Activated CD4-positive, alpha-beta memory T cell treated with anti-CD3 and anti-CD28 coated beads, Interleukin-2, amount 10 ng/mL, durations not matched to agents 7 days and 5 days (primary cell): ENCODE measurements at places on chromosomes 3 and 15. TPM values are rescaled to one million over a fixed set of nuclear protein-coding genes. Genes with fewer than 3 reads are reported as not detected.

- DNase-seq = no peak
These were observed 541.6 kb upstream of the ALCAM start for GRCh38 chr3:104825116-104825515.

The FOXB1 gene
- total RNA-seq = 3.7 TPM

- DNase-seq = no peak
These were observed 300.1 kb upstream of the PROK2 start for GRCh38 chr3:72085036-72085435.

The DUOXA2 gene
- not detected for total RNA-seq

DNA sequence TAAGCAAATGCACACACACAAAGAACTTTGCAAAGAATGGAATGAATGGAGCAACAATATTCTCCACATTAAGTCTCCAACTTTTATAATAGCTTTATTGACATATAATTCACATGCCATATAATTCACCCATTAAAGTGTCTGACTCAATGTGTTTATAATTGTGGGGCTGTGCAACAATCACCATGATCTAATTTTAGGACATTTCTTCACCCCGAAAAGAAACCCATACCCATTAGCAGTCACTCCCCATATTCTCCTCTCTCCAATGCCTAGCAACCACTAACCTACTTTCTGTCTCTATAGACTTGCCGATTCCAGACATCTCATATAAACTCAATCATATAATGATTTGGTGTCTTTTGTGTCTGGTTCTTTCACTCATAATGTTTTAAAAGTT lies 22.6 kb downstream of the VGLL4 start:
- no peak for DNase-seq

DNA sequence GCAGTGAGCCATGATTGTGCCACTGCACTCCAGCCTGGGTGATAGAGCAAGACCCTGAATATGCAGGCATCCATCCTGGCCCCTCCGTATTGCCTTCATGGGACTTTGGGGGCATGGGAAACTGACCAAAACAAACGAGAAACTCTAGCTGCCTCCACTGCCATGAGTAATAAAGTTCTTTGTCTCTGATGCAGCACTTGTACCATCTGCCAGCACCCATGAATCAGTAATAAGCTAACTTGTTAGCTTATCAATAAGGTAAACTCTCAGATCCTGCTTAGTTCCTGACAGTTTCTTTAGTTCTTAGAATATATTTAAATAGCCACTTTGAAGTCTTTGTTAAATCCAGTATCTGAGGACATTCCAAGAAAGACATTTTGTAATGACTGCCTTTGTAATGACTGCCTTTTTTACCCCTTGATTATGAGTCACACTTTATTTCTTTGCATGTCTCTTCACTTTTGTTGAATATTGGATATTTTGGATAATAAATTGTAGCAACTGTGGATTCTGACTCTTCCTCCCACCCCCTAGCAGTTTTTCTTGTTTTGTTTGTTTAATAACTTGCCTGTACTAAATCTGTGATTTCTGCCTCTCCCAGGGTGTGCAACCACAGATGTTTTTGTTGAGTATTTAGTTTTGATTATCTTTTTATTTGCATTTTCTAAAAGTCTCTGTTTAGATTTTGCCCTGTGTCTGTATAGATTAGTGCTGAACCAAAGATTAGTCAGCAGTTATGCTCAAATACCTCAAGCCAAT lies 136.9 kb downstream of the HCN4 start:
- DNase-seq = no peak

DNA sequence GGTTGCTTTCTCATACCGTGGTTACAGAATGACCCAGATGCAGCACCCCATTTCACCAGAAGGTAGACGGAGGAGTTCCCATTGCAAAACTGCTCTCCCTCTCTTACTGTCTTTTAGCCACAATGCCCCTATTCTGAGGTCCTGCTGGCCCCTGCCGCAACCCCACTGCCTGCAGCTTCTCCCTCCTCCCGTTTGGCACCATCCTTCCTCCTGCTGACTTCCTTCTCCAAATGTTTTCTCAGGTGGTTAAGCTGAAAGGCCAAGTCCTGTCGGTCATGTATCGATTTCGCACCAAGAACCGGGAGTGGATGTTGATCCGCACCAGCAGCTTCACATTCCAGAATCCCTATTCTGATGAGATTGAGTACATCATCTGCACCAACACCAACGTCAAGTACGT lies 132.3 kb upstream of the ABHD17C start:
- DNase-seq = no peak

DNA sequence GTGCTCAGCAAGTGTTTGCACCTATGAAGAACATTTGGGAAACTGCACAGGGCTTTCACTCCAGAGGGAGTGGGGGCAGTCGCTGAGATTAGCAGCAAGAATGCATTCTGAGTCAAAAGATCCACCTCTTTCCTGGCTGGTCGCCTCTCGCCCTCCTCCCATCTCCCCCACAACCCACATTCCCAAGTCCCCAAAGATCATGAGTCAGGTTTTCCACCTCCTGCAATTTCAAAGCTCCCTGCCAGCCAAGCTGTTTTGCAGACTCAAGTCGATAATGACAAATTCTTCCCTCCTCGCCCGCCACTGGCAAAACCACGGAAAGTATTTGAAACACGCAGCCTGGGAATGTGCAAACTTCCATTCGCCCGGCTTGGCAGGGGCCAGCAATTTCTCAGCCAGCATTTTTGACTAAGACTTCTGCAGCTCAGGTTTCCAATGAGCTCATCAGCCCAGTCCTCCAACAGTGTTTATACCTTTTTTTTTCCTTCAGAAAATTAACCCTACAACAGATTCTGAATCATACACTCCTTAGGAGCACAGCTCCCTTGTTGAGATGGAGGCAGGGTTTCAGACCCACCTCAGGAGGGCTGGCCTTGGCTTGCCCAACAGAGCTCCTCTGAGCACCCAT lies 181.4 kb downstream of the SMAD6 start:
- DNase-seq = no peak
